ENCODE measurements at places on chromosomes 16 and 17.
A peak's percentile ranks its signal among the peaks of the same experiment; 100 is the strongest.

GRCh38 chr16:8505327-8505991 lies 84.9 kb downstream of the TMEM114 start:
- no peaks in the 10 kb centered on the region for H3K27me3 ChIP-seq
- H3K36me3 ChIP-seq: no peaks in the 10 kb centered on the region
- peak; percentile 43 for DNase-seq
- no peaks in the 10 kb centered on the region for H3K4me1 ChIP-seq

GRCh38 chr16:10525214-10525825 lies 55.1 kb downstream of the EMP2 start:
- no peak overlapping the region for H3K27ac ChIP-seq
- H3K36me3 ChIP-seq: peaks cover 61% of the 10 kb centered on the region
- peaks cover 11% of the 10 kb centered on the region for H3K4me1 ChIP-seq
- DNase-seq: no peak
- no peak overlapping the region for H3K4me3 ChIP-seq
- no peaks in the 10 kb centered on the region for H3K27me3 ChIP-seq

DNA sequence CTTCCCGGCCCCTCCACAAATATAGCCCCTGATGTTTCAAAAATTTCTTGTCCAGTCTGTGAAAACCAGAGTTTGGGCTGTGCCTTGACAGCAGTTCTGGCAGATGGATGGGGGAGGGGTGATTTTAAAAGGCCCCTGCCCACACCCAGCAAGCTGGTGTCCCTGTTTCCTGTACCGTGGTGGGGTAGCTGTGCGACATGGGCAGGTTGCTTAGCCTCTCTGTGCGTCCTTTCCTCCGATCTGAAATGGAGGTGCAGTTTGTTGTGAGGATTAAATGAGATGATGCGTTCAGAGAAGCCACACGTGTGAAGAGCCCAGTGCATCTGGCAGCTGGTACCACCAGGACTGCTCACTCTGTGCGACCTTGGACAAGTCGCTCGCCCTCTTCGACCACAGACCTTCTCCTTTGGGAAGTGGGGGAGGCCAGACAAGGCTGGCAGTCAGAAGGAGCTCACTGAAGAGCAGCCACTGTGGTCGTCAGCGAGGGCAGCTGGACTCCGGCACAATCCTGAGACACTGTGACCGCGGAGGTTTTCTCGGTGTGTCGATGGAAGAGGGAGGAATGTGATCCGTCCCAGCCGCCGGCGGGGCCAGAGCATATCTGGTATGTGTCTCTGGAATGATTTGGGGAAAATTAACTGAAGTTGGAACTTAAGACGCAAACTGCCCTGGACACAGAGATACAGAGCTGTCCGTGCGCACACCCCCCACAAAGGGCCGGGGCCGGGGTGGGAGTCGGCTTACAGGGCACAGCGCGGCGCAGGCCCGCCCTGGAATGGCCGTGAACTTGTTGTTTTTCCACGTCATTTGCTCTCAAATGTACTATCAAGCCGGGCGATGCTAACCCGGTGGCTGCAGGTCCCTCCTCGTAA lies 721 bp upstream of the WFIKKN2 start:
- peaks cover 17% of the 10 kb centered on the region for H3K4me1 ChIP-seq
- no peaks in the 10 kb centered on the region for H3K36me3 ChIP-seq
- H3K4me3 ChIP-seq: peak overlapping the region; percentile 24

DNA sequence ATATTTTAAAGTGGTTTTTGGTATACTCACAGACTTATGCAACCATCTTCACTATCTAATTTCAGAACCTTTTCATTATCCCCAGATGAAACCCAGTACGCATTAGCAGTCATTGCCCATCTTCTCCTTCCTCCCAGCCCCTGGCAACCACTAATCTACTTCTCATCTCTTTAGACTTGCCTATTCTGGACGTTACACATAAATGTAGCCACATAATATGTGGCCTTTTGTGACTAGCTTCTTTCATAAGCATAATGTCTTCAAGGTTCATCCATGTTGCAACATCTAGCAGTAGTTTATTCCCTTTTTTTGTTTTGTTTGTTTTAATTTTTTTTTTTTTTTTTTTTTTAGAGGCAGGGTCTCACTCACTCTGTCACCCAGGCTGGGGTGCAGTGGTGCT lies 28.5 kb upstream of the C17orf107 start:
- no peaks in the 10 kb centered on the region for H3K27me3 ChIP-seq
- no peaks in the 10 kb centered on the region for H3K4me1 ChIP-seq
- no peak overlapping the region for H3K27ac ChIP-seq
- DNase-seq: no peak
- no peak overlapping the region for H3K4me3 ChIP-seq

- peaks cover 43% of the 10 kb centered on the region for H3K36me3 ChIP-seq
- peak overlapping the region; percentile 99 for H3K27ac ChIP-seq
Observed at GRCh38 chr17:4947411-4948165, 742 bp downstream of the PFN1 start.

- no peaks in the 10 kb centered on the region for H3K27me3 ChIP-seq
- H3K4me3 ChIP-seq: no peak overlapping the region
- no peaks in the 10 kb centered on the region for H3K36me3 ChIP-seq
Observed at GRCh38 chr17:69047368-69048263, 13.1 kb downstream of the ABCA9 start.

DNA sequence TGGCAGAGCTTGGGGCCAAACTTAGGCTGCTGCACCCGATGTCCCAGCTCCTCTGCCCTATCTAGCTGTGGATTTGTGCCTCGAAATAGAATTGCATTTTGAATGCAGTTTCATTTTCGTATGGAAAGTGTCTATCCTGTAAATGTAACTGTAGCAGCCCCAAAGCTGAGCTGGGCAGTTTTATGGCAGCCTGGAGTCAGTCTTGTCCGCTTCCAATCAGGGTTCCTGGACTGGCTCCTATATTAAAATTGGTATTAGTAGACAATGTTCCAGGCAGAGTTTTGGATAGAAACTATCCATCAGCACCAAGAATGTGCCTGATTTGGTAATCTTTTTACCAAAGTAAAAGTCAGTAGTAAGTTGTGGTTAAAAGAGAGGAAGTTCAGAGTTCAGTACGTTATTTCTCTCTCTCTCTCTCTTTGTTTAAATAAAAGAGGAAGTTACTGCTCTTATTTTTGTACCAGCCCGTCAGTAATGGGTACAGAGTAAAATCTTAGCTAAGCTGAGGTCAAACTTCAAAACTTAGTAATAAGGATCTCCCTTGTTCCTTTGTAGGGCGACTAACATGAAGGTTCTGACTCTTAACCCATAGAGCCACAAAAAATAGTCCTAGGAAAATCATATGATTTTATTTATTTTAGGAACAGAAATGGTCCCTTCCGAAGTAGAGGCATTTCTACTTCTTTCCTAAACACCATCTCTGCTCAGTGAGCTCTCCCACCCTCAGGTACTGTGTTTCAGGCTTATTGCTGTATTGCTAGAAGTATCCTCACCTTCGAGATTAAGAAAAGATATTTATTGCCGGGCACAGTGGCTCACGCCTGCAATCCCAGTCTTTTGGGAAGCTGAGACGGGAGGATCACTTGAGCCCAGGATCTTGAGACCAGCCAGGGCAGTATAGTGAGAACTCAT lies 28.0 kb downstream of the PRKCB start:
- no peak overlapping the region for H3K27ac ChIP-seq
- DNase-seq: no peak
- H3K4me3 ChIP-seq: peak overlapping the region; percentile 13
- H3K36me3 ChIP-seq: no peaks in the 10 kb centered on the region
- H3K27me3 ChIP-seq: no peaks in the 10 kb centered on the region

- H3K4me3 ChIP-seq: no peak overlapping the region
- no peaks in the 10 kb centered on the region for H3K27me3 ChIP-seq
- H3K4me1 ChIP-seq: peaks cover 53% of the 10 kb centered on the region
- DNase-seq: no peak
Observed at GRCh38 chr17:60506312-60506711, 19.7 kb downstream of the APPBP2 start.

- H3K36me3 ChIP-seq: peaks cover 38% of the 10 kb centered on the region
- H3K27ac ChIP-seq: no peak overlapping the region
- H3K4me1 ChIP-seq: no peaks in the 10 kb centered on the region
- H3K4me3 ChIP-seq: no peak overlapping the region
- no peak for DNase-seq
Observed at GRCh38 chr17:43877451-43878155, 29.7 kb downstream of the MPP2 start.

- H3K27me3 ChIP-seq: no peaks in the 10 kb centered on the region
- no peak overlapping the region for H3K4me3 ChIP-seq
- no peak for DNase-seq
- peaks cover 60% of the 10 kb centered on the region for H3K4me1 ChIP-seq
- H3K27ac ChIP-seq: no peak overlapping the region
Observed at GRCh38 chr16:4347010-4347409, 4.1 kb downstream of the PAM16 start.

- H3K27ac ChIP-seq: no peak overlapping the region
- H3K36me3 ChIP-seq: no peaks in the 10 kb centered on the region
- H3K4me3 ChIP-seq: no peak overlapping the region
- no peaks in the 10 kb centered on the region for H3K27me3 ChIP-seq
- peak; percentile 48 for DNase-seq
Observed at GRCh38 chr16:77869997-77870813, 81.8 kb downstream of the VAT1L start.

- H3K4me1 ChIP-seq: peaks cover 30% of the 10 kb centered on the region
- H3K4me3 ChIP-seq: no peak overlapping the region
- no peak for DNase-seq
- H3K27ac ChIP-seq: no peak overlapping the region
Observed at GRCh38 chr17:50484386-50485155, 5.9 kb downstream of the RSAD1 start.
